ENCODE measurements at places on chromosomes 11 and 22. TPM values are rescaled to one million over a fixed set of nuclear protein-coding genes. Genes with fewer than 3 reads are reported as not detected.

Gene DBX1
- not detected for polyA plus RNA-seq

DNA sequence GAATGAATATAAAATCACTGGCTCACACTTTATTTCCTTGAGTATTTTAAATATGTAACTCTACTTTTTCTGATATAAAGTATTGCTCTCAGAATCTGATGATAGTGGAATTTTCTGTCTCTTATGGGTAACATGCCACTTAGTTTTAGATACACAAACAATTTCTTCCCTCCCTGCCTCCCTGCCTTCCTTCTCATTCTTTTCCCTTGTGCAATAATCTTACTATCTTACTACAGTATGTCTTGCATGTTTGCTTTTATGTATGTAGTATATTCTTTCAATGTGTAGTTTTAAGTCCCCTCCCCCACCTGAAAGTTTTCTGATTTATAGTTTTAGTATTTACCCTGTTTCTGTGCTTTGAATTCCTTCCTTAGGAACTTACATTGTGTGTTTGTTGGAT lies 48.4 kb downstream of the INSC start:
- no peak for DNase-seq

GRCh38 chr11:79794057-79794456 lies 353.2 kb upstream of the TENM4 start:
- DNase-seq: no peak

- no peak for DNase-seq
Observed at GRCh38 chr22:37565830-37566229, 5.5 kb downstream of the CDC42EP1 start.

GRCh38 chr11:77512092-77512491 lies 38.2 kb upstream of the PAK1 start:
- no peak for DNase-seq

DNA sequence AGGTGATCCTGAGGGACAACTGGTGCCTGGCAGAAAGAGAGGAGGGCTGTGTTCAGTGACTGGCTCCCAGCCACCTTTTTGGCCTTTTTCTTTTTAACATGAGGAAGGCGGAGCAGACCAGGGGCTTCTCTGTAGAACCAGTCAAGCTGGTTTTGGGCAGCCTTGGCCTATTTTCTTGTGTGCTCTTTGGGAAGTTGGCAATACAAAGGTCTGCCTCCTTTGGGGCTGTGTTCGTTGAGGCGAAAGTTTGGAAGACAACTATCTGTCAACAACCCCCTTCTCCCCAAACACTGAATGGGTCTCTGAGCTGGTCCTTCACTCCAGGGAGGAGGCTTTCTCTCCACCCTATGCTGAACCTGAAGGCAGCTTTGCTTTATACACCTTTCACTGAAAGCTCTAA lies 8.5 kb downstream of the MARK2 start:
- DNase-seq: no peak
